Foreskin melanocyte (primary cell): ENCODE measurements at places on chromosomes 4 and X.

DNA sequence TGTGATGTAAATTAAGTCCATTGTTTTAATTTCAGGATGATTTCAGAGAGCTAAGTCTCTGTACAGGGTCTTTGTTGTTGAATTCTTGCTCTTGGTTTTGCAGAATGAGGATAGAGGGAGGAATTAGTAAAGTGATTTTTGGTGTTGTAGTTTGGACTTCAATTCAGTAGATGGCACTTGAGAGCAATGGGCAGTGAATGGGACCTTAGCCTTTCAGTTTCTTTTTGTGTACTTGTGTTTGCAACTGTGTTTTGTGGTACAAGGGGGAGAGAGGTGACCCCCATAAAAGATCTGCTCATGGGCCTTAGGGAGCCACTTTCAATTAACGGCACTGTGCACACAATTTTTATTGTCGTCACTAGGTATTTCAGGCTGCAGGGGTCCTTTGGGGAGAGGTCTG, 340.0 kb downstream of the DCAF12L2 start:
- DNase-seq, result no peak

- no peak for DNase-seq
These were observed 81.1 kb downstream of the ATP11C start for GRCh38 chrX:139851730-139852129.

DNA sequence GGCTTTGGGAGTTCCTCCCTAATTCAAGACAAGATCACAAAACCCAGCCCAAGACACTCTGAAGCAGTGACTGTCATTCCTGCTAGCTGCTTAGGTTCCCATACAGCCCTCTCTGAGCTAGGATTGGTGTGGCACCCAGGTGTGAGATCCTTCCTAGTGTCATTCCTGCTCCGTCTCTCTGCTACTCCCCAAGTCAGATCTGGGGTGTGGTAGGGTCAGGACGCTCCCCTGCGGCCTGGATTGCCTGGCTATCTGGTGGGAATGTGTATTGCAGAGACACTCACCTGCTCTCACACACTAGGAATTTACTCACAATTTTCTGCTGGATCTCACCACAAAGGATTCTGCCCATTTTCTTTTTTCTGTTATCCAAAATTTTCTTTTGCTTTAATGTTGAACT, 560.8 kb upstream of the ATOH1 start:
- DNase-seq, result no peak

- no peak for DNase-seq
These were observed 55.1 kb upstream of the TNIP3 start for GRCh38 chr4:121219227-121219626.

DNA sequence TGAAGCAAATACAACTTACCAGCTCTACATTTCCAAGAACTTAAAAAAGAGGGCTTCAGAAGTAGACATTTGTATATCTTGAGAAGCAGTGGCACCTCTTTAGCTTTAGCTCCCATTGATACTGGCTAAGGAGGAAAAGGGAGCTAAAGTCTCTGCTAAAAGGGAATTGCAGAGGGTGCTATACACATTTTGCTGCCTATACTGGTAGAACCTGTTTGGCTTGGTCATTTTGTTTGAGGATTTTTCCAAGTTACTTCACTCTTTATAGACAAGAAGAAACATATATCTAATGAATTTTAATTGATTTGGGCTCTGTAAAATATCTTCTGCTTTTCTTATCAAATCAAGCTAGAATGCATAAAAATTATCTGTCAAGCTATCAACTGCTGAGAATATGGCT, 11.8 kb downstream of the PAPSS1 start:
- no peak for DNase-seq

DNA sequence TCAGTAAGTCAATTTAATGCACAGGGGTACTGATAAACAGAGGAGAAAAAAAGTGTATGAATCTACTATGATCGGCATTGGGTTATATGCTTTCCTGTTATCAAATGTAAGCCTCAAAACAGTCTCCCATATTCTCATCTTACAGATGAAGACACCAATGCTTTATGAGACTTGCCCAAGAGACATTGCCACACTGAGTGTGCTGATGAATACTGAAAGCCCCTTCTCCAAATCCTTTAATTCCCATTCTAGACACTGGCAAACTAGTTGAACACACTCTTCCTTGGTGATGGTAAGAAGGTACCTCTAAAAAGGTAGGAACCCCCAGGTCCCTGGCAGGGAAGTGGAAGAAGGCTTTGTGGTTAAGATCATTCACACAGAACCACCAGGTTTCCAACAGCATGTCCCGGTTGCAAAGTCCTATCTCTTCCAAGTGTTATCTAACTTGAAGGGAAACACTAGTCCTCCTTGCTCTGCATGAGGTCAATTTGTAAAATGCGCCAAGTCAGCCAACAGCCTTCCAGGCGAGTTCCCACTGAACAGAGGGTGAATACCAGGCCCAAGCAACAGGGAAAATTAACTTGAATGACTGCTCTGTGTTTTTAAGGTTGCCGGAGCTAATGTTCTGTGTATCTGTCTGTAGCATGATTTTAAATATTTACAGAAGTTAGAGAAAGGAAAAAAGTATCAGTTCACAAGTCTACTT, 5.1 kb downstream of the SETD7 start:
- DNase-seq, result no peak

DNA sequence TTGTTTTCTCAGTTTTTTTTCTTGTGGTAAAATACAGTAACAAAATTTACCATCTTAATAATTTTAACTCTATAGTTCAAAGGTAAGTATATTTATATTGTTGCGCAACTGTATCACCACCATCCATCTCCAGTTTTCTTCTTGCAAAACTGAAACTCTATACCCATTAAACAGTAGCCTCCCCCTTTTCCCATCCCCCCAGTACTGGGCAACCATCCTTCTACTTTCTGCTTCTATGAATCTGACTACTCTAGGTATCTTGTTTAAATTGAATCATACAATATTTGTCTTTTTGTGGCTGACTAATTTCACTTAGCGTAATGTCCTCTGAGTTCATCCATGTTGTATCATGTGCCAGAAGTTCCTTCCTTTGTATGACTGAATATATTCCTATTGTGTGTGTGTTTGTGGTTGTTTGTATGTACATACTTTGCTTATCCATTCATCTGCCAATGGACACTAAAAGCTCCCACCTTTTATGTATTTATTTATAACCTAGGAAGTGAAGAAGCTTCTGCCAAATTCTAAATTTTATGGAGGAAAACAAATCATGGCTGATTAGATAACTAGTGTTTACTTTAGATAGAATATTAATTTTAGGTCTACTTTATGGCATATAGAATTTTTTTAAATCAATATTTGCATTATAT, 10.0 kb downstream of the ABHD18 start:
- DNase-seq, result no peak

- DNase-seq, result no peak
These were observed 106.4 kb downstream of the RAPGEF2 start for GRCh38 chr4:159209249-159209648.

GRCh38 chr4:186134257-186134656, 29.8 kb downstream of the FAM149A start:
- no peak for DNase-seq

GRCh38 chr4:63784822-63785221, 624.4 kb downstream of the TECRL start:
- no peak for DNase-seq

GRCh38 chrX:76147106-76147505, 25.8 kb upstream of the PBDC1 start:
- DNase-seq, result no peak

GRCh38 chr4:14218641-14219040, 591.1 kb upstream of the BOD1L1 start:
- DNase-seq, result peak; percentile 74

- DNase-seq, result no peak
These were observed 25.0 kb downstream of the RFC1 start for GRCh38 chr4:39341075-39341725.

DNA sequence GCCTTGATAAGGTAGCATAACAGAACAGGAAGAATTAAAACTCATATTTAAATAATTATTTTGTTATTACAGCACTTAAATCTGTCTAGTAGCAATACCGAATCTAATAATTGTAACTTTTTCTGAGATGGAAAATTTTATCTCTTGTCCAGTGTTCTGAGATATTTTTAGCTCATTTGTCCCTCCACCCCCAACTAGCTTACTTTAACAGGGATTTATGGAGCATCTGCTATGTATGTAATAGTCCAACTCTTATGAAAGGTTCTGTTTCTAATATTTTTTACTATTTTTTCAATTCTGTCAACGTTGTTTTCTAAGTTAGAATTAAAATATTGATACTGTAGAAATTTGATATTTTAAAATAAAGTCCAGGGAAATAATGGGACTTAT, 38.2 kb upstream of the NUDT6 start:
- DNase-seq, result no peak

DNA sequence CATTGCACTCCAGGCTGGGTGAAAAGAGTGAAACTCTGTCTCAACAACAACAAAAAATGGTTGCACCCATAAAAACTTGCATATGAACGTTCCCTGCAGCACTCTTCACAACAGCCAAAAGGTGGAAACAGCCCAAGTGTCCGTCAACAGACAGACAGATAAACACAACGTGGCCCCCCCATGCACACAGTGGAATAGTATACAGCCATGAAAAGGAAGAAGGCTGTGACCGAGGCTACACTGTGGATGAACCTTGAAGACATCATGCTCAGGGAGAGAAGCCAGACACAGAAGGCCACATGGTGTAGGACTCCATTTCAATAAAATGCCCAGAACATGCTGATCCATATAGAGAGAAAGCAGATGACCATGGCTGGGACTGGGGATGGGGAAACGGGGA, 33.5 kb upstream of the ASMTL start:
- no peak for DNase-seq

GRCh38 chr4:97912156-97912555, 231.1 kb downstream of the STPG2 start:
- DNase-seq, result no peak

- DNase-seq, result no peak
These were observed 93.7 kb downstream of the MXRA5 start for GRCh38 chrX:3252744-3253143.

- DNase-seq, result no peak
These were observed 24.3 kb downstream of the HMX1 start for GRCh38 chr4:8847331-8847730.

DNA sequence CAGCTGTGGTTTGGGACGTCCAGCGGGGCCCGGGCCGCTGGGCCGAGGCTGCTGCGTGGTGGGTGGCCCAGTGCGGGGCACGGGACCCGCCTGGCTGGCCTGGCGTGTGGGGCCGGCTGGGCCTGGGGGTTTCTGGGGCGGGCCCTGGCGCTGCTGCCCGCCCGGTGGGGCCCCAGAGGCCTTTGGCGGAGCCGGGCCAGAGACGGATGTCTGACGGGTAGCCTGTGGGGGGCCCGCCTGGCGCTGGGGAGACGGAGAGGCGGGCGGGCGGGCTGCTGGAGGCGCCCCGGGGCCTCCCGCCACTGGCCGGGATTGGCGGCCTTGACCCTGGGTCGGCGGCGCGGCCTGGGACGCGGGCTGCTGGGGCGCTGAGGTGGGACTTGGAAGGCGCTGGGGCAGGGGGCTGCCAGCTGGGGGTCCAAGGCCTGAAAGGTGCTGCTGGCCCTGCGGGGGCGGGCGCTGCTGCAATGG, 8.1 kb upstream of the TIMP1 start:
- DNase-seq, result no peak

GRCh38 chr4:1826531-1827350, 29.2 kb downstream of the LETM1 start:
- no peak for DNase-seq

- DNase-seq, result no peak
These were observed 77.5 kb downstream of the IRF2 start for GRCh38 chr4:184396570-184397515.

DNA sequence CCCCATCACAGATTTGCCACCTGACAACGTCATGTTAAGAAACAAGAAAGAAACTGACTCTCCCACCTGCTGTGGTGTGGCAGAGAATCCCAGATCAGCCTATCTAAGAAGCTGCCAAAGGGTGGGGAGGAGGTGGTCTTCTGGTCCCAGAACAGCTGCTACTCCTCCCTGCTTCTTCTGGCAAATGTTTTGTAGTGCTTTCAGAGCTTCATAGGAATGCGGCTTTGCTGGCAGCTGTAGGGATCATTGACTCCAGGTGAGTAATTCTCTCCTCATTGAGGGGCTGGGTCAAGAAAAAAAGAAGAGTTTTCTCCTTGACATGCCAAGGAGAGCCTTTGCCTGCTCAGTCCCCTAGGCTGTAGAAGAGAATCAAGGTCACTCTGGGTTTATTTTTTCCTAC, 23.3 kb downstream of the NRK start:
- DNase-seq, result no peak

DNA sequence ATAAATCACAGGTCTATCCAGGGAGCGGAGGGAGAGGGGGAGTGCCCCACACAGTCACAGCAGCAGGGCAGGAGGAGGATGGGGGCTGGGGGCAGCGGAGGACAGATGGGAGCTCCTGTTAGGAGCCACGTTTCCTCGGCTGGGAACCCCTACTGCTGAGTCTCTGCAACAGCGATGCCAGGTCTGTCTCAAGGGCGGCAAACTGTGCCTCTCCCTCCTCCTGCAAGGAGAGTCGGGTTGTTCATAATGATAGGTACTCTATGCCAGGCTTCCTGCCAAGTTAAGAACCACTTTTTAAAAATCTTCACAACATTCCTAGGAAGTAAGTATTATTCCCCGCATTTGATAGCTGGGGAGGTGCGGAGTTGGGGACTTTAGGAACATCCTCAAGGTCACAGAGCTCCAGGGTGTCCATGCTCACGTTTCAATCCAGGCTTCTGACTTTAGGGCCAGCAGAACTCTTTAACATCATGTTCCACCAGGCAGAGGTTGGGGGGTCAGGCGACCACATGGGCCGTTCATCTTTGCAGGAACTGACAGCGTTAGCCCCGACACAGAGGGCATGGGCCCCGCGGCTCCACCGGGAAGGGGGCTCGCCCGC, 98.3 kb upstream of the MAML3 start:
- no peak for DNase-seq

GRCh38 chr4:122150931-122151330, 1.2 kb upstream of the BLTP1 start:
- no peak for DNase-seq

GRCh38 chr4:60002603-60003337, 1197.4 kb upstream of the ADGRL3 start:
- DNase-seq, result no peak
